ENCODE measurements at places on chromosomes 5 and 9.

- peak; percentile 4 for DNase-seq
Observed at GRCh38 chr5:175059687-175060211, 335.4 kb downstream of the MSX2 start.

DNA sequence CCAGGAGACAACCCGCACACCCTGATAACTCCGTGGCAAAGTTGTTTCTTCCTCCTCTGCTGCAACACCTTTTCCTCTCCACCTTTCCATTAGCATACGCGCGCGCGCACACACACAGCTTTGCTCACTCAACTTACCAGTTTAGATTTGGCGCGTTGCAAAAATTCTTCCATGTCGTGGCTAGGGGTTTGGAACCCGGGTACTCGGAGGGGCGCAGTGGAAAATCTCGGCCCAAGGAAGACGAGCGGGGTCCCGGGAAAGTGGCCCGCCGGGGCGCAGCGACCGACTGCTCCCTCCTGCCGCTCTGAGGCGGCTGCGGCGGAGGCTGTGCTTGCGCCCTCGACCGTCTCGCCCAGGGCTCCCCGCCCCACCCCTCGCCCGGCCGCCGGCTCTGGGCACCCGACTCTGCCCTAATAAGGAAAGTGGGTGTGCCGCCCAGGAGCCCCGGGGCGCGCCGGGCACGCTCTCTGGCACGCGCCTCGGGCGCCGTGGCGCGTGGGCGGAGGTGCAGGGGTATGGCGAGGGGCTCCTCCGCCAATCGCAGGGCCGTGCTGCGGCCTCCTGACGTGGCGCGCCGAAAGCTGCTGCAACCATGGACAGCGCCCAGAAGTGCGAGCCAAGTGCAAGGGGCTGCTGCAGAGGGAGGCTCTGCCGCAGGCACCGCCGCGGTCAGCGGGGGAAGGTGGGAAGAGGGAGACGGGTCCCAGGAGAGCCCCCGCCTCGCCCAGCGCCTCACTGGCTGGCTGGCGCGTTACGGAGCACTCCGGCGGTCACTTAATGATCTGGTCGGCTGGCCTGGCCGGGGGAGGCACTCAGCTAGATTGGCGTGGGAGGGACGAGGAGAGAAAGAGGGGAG, at the start of gene PRUNE2:
Gene PRUNE2 (minus strand): TSS at position 324 of the 856 bp plus-strand sequence. CDS start 151 bp downstream, at position 173.
- DNase-seq, result peak; percentile 11

- no peak for DNase-seq
Observed at GRCh38 chr9:68704498-68704813, 584 bp upstream of the PIP5K1B start.

GRCh38 chr9:134182554-134183085, 18.3 kb upstream of the RNU6ATAC start:
- no peak for DNase-seq

DNA sequence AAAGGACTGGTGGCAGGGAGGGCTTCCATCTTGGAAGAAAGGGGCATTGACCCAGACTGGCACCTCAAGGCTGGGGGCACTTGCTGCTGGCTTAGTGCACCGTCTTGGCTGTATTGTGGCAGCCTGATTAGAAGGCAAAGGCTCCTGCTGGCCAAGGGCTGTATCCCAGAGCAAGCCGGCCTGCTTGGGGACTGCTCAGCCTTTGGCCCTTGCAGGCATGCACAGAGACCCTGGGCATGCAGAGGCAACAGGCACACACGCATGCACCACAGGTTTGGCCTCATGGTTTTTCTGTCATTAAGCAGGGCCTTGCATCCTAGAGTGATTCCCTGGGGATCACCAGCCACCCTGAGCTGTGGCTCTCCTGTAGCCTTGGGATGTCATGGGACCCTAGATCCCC, 29.0 kb downstream of the PITX1 start:
- DNase-seq, result no peak

DNA sequence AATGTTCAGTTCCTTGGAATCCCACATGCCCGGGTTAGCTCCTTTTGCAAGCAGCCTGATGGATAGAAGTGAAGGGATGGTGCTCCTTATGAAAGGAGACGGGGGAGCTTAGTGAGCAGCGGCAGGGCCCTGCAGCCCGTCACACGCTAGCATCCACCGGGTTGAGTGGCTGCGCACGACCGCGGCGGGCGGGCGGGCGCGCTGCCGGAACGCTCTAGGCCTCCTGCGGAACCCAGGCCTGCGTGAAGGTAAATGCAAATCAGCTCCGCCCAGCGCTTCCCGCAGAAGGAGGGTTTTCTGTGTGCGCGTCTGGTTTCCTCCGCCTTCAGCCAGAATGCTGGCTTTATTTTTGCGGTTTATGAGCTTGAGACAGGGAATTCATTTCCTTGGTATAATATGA, 19.8 kb downstream of the IL12B start:
- no peak for DNase-seq

- DNase-seq, result no peak
Observed at GRCh38 chr9:80146466-80146865, 574.7 kb downstream of the TLE4 start.

- no peak for DNase-seq
Observed at GRCh38 chr5:128234928-128235641, 151.5 kb downstream of the SLC12A2 start.

DNA sequence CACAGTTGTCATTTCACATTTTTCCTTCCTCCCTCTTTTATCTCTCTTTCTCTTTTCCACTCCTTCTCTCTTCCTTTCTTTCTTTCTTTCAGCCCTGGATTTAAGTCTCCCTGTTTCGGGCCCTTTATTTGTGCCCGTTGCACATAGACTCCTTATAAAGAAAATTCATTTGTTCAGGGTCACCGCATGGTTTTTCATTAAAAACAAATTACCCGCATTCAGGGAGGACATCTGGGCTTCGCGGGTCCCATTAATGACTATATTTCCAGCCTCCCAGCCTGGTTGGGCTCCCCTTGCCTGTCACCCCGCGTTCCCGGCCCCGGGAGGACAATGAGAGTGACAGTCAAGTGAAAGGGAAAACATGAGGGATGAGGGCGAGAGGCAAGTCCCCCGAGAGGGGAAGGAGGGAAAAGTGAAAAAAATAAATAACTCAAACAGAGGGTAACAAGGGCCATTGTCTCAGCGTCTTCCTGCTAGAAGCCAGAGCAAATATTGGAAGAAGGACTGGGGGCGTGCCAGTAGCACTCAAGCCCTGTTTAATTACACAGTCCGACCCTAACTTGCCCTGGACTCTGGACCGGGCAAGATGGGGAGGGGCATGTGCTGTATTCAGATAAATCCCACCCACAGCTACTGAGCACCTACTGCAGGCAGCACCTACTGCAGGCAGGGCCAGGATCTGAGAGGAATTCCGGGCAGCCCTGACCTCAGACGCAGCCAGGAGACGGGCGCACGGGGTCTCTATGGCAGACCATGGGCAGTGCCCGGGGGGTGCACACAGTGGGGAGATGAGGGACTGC, 166.2 kb downstream of the PAX5 start:
- no peak for DNase-seq

- DNase-seq, result no peak
Observed at GRCh38 chr5:138243794-138244193, 30.6 kb downstream of the GFRA3 start.

Data from GM04504 (cell line).